SJSA1 (cell line): ENCODE measurements at places on chromosomes 3 and 15.
A peak's percentile ranks its signal among the peaks of the same experiment; 100 is the strongest.

DNA sequence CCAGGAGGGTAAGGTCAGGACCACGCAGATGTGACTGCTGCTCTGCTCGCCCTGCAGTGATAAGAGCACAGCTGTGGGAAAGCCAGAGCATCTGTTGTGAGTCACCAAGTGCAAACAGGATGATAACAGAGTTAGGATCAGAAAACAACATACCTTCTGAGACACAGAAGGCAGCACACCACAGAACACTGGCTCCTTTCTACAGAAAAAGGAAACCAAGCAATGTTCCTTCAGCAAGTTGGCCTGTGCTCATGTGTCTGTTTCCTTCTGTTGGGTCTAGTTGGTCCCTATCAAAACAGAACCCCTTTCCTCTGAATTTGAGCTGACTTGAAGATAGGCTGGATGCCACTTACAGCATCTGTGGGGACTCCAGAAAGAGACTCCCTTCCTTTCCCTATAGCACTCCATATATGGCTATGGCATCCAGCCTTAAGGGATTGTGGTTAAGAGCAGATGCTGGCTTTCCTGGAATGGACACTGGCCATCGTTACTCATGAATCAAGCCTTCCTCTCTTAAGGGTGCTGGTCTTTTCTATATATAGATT, 440.7 kb upstream of the THBS1 start:
- DNase-seq, result peak; percentile 92

DNA sequence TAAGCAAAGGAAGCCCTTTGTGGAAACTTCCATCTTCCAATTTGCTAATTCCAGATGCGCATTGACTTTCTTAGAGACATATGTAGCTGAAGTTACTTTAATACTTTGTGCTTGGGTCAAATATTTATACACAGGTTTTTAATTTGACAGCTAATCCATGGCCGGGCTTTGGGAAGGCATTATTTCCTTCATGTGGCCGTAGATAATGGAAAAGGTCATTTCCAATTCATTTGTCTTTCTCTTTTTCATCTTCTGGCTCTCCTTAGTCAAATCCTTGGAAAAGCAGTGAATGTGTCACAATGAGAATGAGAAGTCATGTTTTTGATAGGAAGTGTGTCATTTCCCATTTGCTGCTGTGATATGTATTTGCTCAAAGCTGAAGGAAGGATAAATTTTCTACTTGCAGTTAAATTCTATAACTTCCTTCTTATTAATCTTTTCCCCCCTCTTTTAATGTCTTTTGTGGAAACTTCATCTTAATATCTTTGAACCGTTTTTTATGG, 323.3 kb downstream of the CLSTN2 start:
- no peak for DNase-seq

DNA sequence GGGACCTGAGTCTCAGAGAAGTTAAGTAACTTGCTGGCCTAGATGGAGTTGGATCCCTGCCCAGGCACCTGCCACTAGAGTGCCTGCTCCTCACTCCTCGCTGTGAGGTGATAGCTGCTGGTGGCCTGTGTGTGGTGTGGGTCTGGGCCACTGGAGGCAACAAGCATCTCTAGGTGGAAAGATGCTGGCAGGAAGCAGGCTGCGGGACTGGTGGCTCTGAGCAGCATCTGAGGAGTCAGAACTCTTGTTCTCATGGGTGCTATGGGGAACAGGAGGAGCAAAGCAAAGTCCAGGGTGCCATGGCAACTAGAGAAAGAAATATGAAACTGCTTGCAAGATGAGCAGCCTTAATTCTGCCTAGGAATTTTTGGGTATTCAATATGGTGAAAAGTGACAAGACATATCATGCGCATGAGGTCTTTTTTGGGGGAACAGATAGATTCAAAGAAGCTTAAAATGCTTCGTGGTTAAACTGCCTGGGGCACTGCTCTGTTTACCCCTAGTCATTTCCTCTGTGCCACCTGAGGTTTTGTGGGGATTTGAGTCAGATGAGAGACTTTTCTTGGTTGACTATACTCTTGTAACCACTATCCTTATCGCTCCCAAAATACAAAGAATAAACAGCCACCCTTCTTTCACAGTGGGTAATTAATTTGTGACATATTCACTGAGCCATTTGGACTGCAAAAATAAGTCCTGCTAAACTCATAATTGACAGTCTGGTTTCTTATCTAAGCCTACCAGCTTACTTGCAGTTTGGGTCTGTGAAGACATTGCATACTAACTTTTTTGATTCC, 50.3 kb downstream of the MED12L start:
- DNase-seq, result no peak

DNA sequence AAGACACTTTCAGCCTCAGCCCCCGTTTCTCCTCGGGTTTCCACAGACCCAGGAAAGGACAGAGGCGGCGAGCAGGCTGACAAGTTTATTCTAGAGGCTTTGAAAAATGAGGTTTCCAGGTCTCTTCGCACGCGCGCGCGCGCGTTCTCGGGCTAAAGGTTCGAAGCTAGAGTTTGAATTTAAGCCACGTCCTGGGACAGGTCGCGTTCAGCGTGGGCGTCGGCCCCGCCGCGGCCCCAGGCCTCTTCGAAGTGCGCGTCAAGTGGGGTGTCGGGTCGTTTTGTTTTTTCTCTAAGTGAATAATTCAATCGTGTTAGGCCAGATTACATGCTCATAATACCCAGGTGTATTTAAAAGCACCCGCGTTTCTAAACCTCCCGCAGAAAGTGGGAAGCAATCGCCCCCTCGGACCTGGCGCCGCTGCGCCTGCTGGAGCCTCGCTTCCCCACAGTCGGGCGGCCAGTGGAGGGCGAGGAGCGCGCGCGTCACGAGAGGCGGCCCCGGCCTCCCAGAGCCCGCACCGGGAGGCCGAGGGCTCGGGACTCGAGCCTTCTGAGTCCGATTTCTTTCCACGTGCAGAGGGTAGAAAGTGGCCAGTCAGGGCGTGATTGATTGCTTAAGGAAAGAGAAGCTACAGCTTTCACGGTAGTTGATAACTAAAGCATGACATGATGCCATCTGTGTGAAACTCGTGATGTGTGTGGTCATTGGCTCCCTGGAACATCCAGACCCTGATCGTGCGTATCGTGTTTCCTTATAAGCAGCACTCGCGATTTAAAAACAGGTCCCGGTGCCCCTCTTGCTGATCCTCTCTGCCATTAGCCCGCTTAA, 15.8 kb upstream of the SOX2 start:
- no peak for DNase-seq

DNA sequence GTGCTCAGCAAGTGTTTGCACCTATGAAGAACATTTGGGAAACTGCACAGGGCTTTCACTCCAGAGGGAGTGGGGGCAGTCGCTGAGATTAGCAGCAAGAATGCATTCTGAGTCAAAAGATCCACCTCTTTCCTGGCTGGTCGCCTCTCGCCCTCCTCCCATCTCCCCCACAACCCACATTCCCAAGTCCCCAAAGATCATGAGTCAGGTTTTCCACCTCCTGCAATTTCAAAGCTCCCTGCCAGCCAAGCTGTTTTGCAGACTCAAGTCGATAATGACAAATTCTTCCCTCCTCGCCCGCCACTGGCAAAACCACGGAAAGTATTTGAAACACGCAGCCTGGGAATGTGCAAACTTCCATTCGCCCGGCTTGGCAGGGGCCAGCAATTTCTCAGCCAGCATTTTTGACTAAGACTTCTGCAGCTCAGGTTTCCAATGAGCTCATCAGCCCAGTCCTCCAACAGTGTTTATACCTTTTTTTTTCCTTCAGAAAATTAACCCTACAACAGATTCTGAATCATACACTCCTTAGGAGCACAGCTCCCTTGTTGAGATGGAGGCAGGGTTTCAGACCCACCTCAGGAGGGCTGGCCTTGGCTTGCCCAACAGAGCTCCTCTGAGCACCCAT, 181.4 kb downstream of the SMAD6 start:
- DNase-seq, result peak; percentile 99

DNA sequence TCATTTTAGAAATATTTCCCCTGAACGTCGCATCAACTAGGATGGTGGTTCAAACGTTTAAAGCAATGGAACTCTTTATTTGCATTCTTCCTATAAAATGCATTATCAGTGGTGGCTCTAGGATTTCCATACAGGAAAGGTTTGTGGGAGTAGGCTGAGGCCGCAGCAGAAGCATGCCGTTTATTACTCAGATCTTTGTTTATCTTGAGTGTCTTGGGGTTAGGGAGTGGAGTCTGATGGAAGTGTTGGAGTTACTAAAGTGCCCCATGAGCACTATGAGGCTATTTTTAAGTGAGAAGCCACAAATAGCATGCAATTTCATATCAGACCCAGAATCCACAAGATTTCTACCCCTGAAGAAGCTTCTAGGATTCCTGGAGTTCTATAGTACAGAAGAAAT, 26.2 kb downstream of the ATOSA start:
- peak; percentile 76 for DNase-seq

DNA sequence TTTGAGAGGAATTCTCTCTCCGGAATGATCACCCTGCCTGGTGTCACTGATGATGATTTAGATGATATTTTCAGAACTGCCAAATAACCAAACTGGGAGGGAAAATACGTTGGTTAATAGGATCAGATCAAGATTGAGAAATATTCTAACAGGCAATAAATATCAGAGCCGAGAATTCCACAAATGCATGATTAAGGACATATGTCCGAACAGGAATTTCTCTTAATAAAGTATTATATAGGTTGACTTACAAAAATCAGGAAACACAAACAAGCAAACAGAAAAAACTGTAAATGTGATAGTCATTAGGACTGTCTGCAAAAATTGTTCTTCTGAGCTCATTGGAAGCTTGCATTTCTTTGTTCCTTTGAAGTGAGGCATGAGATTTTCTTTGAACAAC, 75.1 kb upstream of the PHLDB2 start:
- no peak for DNase-seq

- no peak for DNase-seq
These were observed 176.6 kb upstream of the TRIM42 start for GRCh38 chr3:140501061-140501769.

- no peak for DNase-seq
These were observed 20.9 kb downstream of the ALDH1L1 start for GRCh38 chr3:126159476-126159875.

GRCh38 chr15:31307270-31308184, 19.1 kb upstream of the KLF13 start:
- DNase-seq, result no peak

- DNase-seq, result no peak
These were observed 67.6 kb upstream of the C3orf49 start for GRCh38 chr3:63751459-63751858.

- DNase-seq, result no peak
These were observed 3.6 kb upstream of the KBTBD12 start for GRCh38 chr3:127911421-127911931.

GRCh38 chr3:119443179-119443578, 20.2 kb downstream of the TMEM39A start:
- no peak for DNase-seq

DNA sequence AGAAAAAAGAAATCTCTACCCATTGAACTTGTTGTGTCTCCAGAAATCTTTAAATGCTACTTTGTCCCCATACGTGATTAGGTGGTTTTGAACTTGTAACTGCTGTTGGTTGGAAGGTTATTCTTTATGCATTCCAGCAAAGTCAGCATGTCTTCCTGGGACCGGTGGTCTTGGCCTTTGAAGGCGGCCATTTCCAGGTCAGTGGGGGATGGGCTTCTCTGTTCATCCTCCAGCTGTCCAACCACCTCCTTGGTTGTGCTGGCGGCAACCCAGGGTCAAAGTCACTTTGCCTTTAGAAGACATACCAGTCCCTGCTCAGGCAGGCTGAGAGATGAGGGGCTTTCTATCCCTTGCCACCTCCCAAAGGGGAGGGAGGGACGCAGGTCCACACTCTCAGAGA, 37.9 kb upstream of the ARL8B start:
- no peak for DNase-seq

DNA sequence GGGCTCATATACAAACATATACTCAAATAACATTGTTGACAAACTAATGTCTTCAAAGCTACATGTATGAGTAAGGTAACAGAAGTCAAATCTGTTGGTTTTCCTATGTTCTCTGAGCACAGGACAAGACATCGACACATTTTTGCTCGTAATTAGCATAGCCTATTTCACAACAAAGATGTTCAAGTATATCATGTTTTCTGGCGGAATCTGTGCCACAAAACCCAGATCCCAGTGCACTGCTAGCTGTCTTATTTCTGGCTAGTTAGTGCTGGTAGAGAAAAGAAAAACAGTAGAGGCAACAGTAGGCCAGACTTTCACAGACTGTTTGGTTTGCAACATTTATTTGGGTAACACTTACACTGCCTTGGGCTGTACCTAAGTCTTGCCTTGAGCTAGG, 51.2 kb downstream of the RUBCN start:
- no peak for DNase-seq

DNA sequence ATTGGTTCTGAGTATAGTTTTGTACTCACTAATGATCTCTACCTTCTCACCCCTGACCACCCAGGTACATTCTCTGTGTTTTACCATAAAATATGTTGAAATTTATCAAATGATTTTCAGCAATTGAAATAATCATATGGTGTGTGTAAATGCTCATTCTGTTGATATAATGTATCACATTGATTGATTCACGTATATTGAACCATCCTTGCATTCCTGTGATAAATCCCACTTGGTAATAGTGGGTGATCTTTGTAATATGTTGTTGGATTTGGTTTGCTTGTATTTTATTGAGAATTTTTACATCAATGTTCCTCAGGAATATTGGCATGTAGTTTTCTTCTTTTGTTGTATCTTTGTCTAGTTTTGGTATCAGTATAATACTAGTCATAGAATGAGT, 1497.6 kb downstream of the OTOL1 start:
- no peak for DNase-seq

DNA sequence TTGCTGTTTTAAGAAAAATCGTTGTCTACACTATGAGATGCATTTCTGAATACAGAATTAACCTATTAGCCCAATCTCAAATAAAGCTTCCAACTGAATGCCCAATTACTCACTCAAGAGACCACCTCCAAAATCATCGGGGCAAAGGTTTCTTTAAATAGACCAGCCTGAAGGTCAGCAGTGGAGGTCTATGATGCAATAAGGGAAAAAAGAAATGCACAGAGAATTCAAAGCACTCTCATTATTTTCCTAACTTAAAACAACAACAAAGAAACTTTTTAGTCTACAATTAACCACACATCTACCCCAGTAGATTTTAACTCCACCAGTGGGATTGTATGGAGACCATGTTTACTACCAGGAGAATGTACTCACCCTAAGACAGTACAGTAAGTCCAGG, 657.7 kb upstream of the CCDC54 start:
- no peak for DNase-seq

DNA sequence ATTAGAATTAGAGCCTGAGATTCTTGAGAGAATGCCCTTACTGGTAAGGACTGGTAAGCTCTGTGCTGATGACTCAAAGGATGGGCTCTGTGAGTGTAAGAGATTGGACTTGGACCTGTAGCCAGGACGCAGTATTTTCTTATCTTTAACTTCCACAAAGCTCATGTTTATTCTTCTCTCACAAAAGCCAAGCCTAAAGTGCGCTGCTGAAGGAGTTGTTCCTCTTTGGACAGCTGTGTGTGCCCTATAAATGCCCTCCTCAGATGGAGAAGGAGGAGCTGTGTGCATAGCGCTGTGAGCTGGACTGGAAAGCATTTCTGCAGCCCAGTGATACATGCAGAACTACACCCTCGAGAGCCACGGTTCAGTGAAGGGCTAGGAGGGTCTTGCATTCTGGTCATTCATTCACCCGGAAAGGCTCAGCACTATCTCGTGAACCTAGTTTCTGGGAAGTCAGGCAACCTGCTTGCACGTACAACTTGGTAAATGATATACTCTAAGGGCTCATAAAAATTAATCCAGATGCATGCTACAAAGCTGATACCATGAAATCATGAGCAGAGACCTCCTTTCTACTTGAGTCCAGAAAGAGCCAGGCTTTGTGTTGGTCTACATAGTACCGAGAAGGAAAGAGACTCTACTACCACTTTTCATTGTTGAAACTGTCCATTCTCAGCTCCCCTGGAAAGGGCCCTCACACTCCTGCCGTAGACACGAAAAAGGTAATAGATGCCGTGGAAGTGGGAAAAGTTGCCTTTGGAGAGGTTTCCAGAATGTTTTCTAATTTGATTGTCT, 103.0 kb upstream of the TBL1XR1 start:
- DNase-seq, result no peak
